ENCODE measurements at places on chromosomes 6 and 20.

- no peak for DNase-seq
Measured at GRCh38 chr6:41022294-41022693, 16.7 kb downstream of the UNC5CL start.

GRCh38 chr20:19889011-19889953, 127.9 kb upstream of the NAA20 start:
- DNase-seq: no peak

- DNase-seq: no peak
Measured at GRCh38 chr6:133274813-133275212, 33.7 kb downstream of the EYA4 start.

GRCh38 chr6:112335736-112336135, 11.4 kb upstream of the RFPL4B start:
- no peak for DNase-seq

DNA sequence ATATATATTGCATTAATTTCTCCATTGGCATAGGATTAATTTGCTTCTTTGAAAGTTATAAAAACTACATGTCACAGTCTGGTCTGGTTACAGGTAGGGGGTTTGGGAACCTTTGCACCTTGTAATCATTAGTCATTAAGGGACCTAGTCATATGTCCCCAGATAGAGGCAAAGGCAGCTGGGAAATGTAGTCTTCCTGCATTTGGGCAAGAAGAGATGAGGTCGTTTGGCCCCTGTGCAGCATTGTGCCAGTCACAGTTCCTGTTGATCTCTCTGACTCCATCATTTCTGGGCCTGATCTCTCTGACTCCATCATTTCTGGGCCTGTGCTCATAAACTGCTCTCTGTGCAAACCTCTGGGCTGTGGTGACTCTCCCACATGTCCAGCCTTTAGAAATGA, 73.2 kb downstream of the BCKDHB start:
- DNase-seq: no peak

DNA sequence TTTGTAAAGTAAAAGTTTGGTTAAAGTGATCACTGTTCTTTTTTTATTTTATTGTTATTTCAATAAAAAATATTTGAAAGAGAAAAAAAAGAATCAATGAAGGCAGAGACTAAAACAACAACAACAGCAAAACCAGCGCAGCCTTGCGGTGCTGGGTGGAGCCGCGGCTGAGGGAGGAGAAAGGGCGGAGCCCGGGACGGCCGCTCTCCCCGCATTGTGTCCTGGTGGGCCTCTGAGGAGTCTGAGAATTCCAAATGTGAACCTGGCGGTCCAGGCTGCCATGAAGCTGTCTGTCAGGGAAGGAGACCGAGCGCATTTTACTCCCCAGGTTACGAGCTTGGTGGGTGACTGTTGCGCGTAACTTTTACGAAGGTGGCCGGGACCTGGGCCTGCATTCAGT, 43.2 kb downstream of the TMEM242 start:
- DNase-seq: peak; percentile 76

DNA sequence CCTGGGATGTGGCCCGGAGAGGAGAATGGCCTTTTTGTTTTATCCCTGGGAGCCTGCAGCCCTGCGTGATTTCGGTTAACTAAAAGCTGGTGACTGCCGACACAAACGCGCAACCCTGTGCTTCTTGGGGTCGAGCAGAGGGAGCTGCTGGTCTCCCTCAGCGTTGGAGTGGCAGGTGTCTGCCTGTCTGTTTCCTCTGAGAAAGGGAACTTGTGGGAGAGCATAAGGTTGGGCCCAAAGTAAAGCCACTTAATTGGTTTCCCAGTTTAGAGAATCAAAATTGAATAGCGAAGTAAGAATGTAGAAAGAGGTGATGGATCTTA, 500 bp downstream of the LTV1 start:
- DNase-seq: no peak

DNA sequence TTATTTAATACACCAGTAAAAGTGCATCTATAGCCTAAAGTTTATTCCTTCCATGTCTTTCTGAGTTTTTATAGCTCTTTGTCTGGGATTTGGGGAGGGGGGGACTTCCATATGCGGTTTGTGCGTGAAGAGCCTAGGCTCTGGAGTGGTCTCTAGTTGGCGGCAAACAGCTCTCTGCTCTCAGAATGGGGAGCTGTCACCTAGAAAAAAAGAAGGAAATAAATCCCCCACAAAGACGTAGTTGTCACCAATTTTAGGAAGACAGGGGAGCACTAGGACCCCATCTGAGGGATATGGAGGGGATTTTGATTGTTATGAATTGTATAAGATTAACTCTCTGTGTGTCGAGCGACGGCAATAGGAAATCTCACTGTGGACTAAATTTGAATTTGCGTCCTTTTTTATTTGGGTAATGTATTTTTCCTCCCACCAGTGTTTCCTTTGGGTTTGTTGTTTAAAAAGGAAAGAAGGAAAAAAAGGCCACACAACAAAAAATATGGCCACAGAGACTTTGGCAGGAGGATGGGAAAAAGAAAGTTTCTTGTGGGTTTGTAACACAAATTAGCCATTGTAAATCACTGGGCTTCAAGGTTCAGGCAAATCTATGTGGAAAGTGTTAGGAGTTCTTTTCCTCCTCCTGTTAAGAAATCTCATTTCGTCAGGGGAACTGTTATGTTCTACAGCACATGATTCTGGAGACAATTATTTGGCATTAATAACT, 7.4 kb downstream of the POU3F2 start:
- DNase-seq: no peak

- no peak for DNase-seq
Measured at GRCh38 chr6:116094041-116094440, 6.6 kb upstream of the NT5DC1 start.

- no peak for DNase-seq
Measured at GRCh38 chr6:31948753-31949413, 3.0 kb downstream of the CFB start.

All from H7 (cell line).